ENCODE measurements at places on chromosomes 5 and 9.

GRCh38 chr9:89891591-89892304, 286.9 kb downstream of the GADD45G start:
- no peak for DNase-seq

DNA sequence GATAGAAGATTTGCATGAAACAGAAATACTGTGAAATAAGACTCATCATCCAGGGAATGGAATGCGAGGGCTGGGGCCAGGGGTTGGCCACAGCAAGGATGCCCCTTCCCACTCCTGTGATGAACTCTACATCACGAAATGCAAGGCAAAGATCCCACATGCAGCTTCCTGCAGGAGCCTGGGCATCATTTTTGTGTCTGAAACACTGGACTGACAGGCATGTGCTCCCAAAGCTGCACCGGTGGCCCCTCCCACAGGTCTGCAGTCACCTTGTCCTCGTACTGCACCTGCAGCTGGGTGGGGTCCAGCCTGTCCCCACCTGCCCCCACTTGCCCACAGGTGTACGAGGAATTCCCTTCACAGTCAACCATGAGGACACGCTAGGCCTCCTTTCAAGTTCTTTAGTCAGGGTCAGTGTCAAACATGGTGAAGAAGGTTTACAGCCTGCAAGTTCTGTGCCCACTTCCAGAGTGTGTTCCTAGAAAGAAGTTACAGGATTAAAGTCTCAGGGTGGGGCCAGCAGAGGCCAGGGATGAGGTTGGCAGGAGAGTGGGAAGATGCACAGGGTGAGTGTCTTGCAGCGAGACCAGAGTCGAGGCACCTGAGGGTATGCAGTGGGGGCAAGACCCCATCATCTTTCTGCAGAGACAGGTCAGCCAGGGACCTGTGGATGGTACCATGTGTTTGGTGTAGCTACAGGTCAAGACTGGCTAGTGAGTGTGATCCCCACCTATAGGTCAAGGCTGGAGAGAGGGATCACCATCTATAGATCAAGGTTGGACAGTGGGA, 155.0 kb upstream of the IRX2 start:
- DNase-seq = no peak

- DNase-seq = no peak
Observed at GRCh38 chr5:14108170-14108996, 34.8 kb upstream of the TRIO start.

DNA sequence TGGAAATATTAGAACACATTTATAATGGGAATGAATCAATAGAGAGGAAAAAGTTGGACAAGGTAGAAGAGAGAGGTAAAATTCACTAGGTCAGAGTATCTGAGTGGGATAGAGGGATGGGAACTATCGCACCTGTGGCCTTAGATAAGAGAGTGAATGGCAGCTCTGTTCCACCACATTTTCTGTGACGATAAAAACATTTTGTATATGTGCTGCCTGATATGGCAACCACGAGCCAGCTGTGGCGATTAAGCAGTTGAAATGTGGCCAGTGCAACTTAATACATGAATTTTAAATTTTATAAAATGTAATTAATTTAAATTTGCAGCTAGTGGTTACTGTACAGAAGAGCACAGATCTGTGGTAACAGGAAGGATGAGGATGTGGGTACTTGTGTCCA, 46.7 kb downstream of the ZNF354A start:
- no peak for DNase-seq

GRCh38 chr9:116271991-116272390, 118.4 kb downstream of the PAPPA start:
- no peak for DNase-seq

Data from stimulated activated CD8-positive, alpha-beta memory T cell treated with anti-CD3 and anti-CD28 coated beads, Interleukin-4, amount 100 ng/mL, for 1 hour (primary cell).